Activated CD8-positive, alpha-beta memory T cell treated with anti-CD3 and anti-CD28 coated beads for 4 hours (primary cell): ENCODE measurements at places on chromosomes 5 and 9.

GRCh38 chr9:127813686-127814226 lies 11.1 kb downstream of the FPGS start:
- no peak for DNase-seq

GRCh38 chr5:140114341-140115185 lies 654 bp downstream of the PURA start:
- no peak for DNase-seq

- no peak for DNase-seq
Measured at GRCh38 chr9:114652776-114653555, 4.6 kb downstream of the TEX53 start.

DNA sequence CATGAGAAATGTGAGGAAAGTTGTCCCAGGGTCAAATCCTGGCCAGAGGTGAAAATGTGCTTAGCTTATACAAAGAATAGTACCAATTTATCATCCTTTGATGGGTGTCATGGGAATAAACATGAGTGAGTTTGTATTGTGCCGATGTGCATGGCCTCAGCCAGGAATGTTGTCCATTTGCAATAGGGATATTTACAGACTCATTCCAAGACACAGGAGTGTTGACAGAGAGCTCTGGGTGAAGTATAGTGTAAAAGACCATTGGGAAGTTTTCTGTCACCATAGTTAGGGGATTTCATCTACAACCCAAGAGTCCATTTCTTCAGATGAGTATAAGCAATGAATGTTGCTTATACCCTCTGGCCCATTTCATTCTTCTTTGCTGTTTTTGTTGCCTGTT lies 160.1 kb downstream of the DMAC1 start:
- DNase-seq = no peak

DNA sequence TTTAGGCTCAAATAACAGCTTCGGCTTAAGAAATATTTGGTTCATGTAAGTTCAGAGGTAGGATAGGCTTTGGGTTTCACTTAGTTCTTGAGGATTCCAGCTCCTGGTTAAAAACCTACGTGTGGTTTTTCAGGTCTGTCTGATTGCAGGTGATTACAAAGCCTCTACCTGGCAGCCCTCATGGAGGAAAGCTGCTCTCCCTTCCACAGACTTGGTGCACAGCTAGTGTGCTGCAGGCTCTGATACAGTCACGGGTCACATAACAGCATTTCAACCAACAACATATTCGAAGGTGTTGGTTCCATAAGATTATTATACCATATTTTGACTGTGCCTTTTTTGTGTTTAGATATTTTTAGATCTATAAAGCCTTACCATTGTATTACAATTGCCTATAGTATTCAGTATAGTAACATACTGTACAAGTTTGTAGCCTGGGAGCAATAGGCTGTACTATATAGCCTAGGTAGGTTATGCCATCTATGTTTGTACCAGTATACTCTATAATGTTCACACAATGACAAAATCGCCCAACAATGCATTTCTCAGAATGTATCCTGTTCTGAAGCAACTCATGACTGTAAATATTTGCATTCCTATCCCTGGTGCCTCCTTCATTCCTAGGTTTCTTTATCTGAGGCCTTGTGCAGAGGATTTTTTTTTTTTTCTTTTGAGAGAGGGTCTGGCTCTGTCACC lies 8.0 kb upstream of the DCP2 start:
- no peak for DNase-seq

GRCh38 chr5:58156361-58156760 lies 303.5 kb downstream of the PLK2 start:
- no peak for DNase-seq

DNA sequence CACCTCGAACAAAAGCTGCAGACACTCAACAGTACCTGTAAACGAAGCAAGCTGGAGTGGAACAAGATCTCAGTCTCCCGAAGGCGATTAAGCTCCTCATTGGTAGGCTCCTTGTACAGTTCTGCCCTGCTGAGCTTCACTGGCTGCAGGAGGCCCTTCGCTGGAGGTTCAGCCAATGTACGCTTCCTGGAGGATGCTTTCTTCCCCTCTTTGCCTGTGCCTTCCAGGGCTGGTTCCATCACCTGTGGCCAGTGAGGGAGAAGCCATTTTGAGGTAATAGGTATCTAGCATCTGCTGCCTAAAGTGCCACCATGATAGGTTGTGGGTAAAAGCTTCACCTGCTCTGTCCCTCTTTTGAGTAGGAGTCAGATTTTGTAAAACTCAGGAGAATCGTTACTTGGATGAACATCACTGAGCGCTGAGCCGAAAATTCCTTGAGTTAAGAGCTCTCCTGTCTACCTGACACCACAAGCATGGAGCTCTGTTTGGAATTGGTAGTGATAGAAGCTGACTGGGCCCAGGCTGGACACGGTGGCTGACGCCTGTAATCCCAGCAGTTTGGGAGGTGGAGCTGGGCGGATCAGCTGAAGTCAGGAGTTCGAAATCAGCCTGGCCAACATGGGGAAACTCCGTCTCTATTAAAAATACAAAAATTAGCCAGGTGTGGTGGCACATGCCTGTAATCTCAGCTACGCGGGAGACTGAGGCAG lies 1.4 kb downstream of the NOL6 start:
- no peak for DNase-seq

DNA sequence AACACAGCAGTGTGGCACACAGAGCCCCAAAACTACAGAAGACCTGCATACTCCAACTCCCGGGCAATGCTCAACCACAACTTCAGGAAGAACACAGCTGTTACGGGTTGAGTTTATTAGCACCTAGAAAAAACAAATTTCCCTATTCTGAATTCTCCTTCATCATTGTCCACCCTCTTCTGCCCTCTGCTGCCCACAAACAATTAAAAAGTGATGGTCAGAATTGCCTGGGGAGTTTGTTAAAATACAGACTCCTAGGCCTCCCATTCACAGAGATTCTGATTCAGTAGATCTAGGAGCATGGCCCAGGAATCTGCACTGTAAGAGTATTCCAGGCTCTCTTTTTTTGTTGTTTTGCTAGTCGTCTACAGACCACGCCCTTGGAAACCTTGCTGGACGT lies 310.6 kb downstream of the NDUFS4 start:
- no peak for DNase-seq

DNA sequence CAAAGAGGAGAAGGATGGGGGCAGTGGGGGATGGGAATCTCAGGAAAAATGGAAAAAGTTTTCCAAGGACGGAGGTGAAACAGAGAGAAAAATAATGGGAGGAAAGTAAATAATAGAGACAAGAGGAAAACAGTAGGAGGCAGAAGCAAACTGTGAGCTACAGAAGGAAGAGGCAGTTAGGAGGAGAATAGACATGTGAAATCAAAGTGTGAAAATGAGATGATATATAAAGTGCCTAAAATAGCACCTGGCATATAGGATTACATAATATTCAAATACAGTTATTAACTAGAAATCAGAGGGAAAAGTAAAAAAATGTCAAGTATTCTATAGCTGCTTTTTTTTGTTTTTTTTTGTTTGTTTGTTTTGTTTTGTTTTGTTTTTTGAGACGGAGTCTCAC lies 44.0 kb upstream of the PLIN2 start:
- DNase-seq = no peak

DNA sequence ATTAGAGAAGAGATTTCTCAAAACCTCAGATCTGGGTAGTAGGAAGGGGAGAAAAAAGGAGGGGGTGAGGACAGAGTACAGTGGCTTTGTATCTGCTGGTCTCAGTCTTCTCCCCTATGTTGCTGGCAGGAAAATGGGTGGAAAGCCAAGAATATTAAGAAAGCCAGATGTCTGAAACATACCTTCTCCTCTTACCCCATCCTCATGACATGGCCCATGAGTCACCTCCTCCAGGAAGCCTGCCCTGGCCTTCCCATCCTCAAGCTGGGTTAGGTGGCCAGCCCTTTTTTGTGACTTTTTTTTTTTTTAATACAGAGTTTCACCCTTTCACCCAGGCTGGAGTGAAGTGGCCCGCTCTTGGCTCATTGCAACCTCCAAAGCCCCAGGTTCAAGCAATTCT lies 61.8 kb downstream of the ABCA1 start:
- DNase-seq = no peak

DNA sequence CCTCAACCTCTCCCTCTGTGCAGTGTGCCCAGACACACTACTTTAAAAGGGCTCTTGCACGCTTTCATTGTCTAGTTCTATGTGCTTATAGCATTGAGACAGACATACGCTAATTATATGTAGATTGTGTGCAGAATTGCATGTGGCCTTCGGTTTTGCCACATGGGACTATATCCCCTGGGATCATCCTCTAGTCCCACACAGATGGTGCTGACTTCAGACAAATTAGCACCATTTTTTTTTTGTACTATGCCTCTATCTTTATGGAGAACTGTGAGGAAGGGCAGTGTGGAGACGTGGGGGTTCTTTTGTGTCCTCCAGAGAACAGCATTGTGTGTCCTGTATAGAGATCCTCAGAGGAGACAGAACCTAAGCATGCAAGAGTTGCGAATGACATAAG lies 29.3 kb downstream of the PAPPA start:
- no peak for DNase-seq

DNA sequence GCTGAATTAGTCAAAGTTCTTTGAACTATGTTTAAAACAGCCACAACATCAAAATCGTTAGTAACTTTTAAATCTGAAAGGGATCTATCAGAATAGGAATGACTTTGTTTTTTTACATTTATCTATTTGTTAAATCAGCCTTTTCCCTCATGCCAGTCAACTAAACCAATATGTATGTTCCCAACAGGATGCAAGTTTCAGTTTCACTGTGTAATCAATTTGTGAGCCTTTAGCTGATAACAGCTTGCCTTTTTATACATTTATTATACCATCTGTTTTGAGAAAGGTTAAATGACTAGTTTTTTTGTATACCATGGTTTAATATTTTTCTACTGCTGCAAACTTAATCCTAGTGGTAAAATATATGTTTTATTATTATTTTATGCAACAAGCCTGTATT lies 8.9 kb downstream of the TMED7 start:
- no peak for DNase-seq

GRCh38 chr5:33501899-33502298 lies 61.1 kb downstream of the TARS1 start:
- DNase-seq = no peak

DNA sequence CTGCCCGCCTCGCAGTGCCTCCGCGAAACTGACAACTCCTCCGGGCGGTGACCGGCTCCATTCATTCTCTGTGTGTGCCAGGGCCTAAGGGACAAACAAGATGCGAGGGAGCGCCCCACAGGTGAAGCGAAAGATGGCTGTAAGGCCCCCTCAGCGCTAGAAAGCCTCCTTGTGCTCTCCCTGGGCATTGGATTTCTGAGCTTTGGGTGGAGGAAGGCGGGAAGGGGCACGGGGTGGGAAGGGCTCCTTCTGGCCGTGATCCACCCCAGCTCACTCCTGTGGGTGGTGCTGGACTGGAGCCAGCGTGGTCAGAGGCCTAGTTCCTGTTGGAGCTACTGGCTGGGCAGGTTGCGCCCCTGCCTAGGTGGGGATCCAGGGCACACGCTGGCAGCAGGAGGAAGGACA lies 943 bp downstream of the GALNT12 start:
- no peak for DNase-seq

GRCh38 chr9:121282277-121283079 lies 14.5 kb downstream of the GSN start:
- DNase-seq = no peak

GRCh38 chr9:86079421-86079831 lies 19.9 kb downstream of the GOLM1 start:
- DNase-seq = no peak

DNA sequence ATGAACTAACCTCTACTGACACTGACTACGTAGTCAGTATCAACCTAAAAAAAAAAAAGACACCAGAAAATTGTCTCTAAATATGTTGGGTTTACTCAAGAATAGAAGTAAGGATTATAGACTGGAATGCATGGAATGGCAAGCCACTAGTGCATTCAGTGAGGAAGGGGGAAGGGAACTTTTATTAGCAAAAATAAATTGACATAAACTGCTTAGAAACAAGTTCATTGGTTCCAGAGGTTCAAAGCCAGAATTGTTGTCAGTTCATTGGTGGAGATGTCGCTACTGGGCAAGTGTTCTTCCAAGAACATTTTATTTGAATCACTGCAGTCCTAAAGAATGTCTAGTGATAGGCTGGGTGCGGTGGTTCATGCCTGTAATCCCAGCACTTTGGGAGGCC lies 26.1 kb upstream of the AOPEP start:
- DNase-seq = no peak

DNA sequence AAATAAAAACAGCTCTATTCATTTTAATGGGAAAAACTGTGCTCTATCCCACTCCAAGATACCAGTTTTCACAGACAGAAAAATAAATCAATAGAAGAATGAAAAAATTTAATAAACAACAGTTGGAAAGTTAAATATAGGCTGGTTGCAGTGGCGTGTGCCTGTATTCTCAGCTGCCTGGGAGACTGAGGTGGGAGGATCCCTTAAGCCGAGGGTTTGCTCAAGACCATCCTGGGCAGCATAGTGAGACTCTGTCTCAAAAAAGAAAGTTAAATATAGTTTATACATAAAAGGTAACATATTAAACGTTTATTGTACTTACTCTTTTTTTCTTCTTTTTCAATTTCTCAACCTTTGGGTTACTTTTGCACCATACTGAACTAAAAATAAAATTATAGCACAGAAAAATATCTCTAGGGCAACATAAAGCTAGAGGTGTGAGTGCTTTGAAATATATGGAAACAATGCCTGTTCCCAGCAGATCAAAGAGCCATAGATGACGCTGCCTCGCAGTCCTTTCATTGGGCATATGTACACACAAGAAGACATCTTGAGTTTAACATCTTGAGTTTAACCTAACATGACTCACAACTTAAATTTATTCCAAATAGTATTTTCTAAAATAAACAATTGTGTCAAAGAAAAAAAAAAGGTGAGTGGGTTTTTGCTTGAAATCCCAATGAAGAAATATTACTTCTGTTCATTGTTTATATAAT lies 25.7 kb upstream of the KLF9 start:
- DNase-seq = no peak

- DNase-seq = no peak
Measured at GRCh38 chr9:123769719-123770118, 160.2 kb downstream of the DENND1A start.

DNA sequence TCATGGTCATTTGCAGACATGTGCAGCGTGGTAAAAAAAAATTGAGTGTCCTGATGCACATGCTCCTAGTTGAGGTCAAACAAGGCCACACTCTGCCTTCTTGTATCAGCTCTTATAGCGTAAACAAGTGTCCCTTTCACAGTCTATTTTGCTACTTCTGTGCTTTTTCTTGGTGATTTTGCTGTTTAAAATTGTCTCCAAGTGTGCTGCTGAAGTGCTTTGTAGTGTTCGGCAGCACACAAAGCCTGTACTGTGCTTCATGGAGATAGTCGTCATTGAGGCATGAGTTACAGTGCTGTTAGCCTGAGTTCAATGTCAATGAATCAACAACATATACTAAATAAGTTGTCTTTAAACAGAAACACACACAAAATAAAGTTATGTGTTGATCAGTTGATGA lies 690.4 kb upstream of the MEF2C start:
- DNase-seq = no peak

DNA sequence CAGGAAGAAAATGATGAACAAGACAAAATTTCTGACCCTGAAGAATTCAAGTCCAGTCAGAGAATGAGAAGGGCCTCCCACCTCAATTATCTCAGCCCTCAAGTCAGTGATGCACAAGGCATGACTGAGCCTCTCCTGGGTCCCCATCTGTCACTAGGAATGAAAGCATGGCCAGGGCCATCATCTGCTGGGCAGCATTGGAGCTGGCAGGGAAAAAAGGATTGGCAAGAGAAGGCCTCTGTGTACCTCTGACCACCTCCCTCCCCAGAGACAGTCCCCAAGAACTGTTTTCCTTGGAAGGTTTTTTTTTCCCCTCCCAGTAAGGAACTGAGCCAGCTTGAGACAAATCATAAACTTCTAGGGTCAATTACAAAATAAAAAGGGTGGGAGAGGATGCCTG lies 76.7 kb downstream of the KLHL3 start:
- DNase-seq = no peak
